Kidney (tissue), 22 donors: ENCODE measurements at places on chromosomes 13 and 19. TPM values are rescaled to one million over a fixed set of nuclear protein-coding genes. Genes with fewer than 3 reads are reported as not detected.

The NRTN gene
- 5.8 TPM for polyA plus RNA-seq

The GSX1 gene
- polyA plus RNA-seq, result not detected

The SLC25A30 gene
- polyA plus RNA-seq, result 32.9 TPM

The CYP2A6 gene
- not detected for polyA plus RNA-seq

The SULT2A1 gene
- not detected for polyA plus RNA-seq

The GPR183 gene
- polyA plus RNA-seq, result 1.7 TPM

The ERVK3-1 gene
- polyA plus RNA-seq, result 41.6 TPM

The KLK3 gene
- 1.6 TPM for polyA plus RNA-seq
